ENCODE measurements at places on chromosomes 3 and 15. TPM values are rescaled to one million over a fixed set of nuclear protein-coding genes. Genes with fewer than 3 reads are reported as not detected.

- peak; percentile 63 for DNase-seq
Measured at GRCh38 chr15:85019815-85020590, 38.3 kb downstream of the PDE8A start.

ANKRD63 gene
- not detected for total RNA-seq

GRCh38 chr3:129348734-129349133, 70.1 kb downstream of the HMCES start:
- no peak for DNase-seq

DNA sequence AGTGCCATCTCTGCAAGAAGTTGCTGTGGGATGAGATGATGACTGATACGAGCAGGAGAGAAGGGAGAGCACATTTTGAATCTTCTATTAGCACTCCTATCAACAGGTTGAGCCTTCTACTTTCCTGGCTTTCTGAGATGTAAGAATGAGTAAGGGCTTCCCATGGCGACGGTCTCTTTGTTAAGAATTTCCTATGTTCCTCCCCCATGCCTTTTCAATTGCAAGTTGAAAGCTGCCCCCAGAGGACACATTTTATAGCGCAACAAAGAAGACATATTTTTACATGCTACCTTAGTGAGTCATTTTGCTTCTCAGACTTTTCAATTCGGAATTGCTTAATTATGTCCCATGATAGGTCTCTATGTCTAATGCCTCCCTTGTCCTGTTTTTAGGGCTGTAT, 71.3 kb upstream of the LRTM1 start:
- DNase-seq: peak; percentile 94

LRRC2 gene
- total RNA-seq: 0.36 TPM

- peak; percentile 90 for DNase-seq
Measured at GRCh38 chr15:52261498-52262242, 33.9 kb downstream of the MYO5C start.

DNA sequence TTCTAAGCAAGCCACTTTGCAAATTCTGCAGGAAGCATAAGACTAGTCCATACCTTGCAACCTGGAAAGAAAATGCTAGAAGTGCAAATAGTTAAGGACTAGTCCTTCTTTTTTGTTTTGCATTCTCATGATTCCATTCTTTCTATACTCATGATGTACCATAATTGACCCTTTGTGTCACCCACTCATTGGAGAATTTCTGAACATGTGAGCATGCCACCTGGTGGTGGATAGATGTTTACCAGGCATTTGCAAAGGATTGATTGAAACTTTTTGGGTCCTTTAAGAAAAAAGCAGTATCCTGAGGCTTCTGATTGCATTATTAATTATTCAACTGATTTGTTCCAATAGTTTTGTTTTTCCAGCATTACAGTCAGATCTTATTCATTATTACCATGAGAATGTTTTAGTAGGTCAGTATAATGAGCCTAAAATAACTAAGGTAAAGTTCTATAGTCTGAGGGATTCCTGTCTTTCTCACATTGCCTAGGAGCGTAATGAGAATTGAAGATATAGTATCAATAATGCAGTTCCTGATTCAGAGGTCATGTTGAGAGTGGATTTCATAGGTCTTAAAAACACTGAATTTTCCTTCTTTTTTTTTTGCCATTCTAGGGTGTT, 20.2 kb upstream of the DIPK2A start:
- DNase-seq: no peak

DNA sequence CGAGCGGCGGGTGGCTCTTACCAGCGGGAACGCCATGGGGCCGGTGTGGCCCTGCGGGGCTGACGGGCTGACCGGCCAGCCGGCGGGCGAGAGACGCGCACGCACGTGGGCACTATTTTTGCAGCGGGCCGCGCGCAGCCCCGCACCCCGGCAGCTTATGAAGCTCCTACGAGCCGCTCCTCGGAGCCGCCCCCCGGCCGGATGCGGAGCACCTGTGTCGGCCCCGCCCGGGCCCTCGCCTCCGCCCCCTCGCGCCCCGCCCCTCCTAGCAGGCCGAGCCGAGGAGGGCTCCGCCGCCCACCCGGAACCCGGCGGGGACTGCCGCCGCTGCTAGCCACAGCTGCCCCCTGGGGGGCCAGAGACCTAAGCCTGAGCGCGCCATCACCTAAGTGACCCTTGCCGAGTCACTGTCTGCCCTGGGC, 683 bp upstream of the CPEB1 start:
- no peak for DNase-seq

PARP15 gene
- total RNA-seq: 0.22 TPM

- DNase-seq: no peak
Measured at GRCh38 chr3:1495466-1495865, 402.6 kb downstream of the CNTN6 start.

AVEN gene
- total RNA-seq: 33.7 TPM

LRRC34 gene
- 1.0 TPM for total RNA-seq

DNA sequence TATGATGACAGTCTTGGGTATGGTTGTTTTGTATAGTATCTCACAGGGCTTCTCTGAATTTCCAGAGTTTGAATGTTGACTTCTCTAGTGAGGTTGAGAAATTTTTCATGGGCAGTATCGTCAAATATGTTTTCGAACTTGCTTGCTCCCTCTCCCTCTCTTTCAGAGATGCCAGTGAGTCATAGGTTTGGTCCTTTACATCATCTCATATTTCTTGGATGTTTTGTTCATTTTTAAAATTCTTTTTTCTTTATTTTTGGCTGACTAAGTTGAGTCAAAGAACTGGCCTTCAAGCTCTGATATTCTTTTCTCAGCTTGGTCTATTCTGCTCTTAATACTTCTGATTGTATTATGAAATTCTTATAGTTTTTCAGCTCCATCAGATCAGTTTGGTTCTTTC, 282.3 kb upstream of the NECTIN3 start:
- peak; percentile 65 for DNase-seq

GRCh38 chr3:151499168-151499567, 38.3 kb upstream of the IGSF10 start:
- no peak for DNase-seq

All from astrocyte (in vitro differentiated cells and primary cell).